ENCODE measurements at places on chromosomes 6 and 20.
A peak's percentile ranks its signal among the peaks of the same experiment; 100 is the strongest.

DNA sequence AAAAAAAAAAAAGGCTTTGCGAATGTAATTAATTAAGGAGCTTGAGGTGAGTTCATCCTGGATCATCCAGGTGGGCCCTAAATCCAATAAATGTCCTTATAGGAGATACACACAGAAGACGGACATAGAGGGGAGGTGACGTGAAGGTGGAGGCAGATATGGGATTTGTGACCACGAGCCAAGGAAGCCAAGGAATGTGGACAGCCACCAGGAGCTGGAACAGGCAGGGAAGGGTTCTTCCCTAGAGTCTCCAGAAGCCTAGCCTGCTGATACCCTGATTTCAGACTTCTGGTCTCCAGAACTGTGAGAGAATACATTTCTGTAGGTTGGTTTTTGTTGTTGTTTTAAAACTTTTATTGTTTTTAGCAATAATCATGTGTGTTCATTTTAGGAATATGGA, 6.7 kb upstream of the ATRN start:
- no peaks in the 10 kb centered on the region for H3K36me3 ChIP-seq
- DNase-seq, result no peak
- H3K27ac ChIP-seq, result no peak overlapping the region
- H3K27me3 ChIP-seq, result peaks cover 17% of the 10 kb centered on the region
- peaks cover 4% of the 10 kb centered on the region for H3K4me1 ChIP-seq

GRCh38 chr6:26105842-26106241, 18.6 kb downstream of the HFE start:
- no peaks in the 10 kb centered on the region for H3K27me3 ChIP-seq
- DNase-seq, result no peak
- H3K27ac ChIP-seq, result no peak overlapping the region
- no peaks in the 10 kb centered on the region for H3K36me3 ChIP-seq

DNA sequence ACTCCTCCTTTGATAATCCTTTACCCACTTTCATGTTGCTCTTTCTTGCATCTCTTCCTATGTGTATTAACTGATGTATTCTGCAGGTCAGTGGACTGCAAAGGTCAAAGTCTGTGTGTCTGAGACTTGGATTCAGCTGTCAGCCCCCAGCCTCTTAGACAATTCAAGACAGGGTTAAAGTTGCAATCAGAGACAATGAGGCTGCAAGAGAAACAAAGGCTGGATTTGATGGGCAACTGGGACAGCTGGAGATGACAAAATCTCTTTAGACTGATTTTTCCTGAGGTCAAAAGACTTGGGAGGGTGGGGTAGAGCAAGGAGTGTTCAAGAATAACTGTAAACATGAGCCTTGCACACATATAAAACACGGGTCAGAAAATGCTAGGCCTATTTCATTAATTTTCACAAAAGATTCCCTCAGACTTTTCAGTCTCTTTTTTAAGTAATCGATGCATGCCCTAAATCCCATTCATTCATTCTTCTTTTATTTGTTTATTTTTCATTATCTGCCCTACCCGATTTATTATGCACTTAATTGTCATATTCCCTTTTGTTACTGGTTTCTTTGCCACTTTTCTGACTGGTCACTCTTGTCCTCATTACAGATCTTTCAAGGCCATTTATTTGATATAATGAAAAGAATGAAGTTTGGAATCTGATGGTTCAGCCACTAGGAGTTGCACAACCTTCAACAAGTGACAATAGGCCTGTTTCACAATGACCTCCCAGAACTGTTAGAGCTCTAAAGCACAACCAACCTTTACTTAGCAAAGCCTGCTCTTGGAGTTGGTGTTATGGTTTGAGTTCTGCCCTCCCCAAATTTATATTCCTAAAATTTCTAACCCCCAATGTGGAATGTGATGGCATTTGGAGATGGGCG, 33.8 kb upstream of the AKAP12 start:
- H3K27me3 ChIP-seq, result no peaks in the 10 kb centered on the region
- peaks cover 8% of the 10 kb centered on the region for H3K36me3 ChIP-seq
- no peak overlapping the region for H3K4me3 ChIP-seq
- no peak overlapping the region for H3K27ac ChIP-seq

GRCh38 chr6:141562186-141562811, 570.4 kb upstream of the GJE1 start:
- H3K27me3 ChIP-seq, result no peaks in the 10 kb centered on the region
- H3K4me3 ChIP-seq, result peak overlapping the region; percentile 52
- H3K27ac ChIP-seq, result peak overlapping the region; percentile 59
- no peaks in the 10 kb centered on the region for H3K36me3 ChIP-seq
- H3K4me1 ChIP-seq, result peaks cover 25% of the 10 kb centered on the region

GRCh38 chr6:92587525-92587924, 831.8 kb downstream of the EPHA7 start:
- no peaks in the 10 kb centered on the region for H3K36me3 ChIP-seq
- H3K27me3 ChIP-seq, result no peaks in the 10 kb centered on the region
- H3K4me1 ChIP-seq, result peaks cover 27% of the 10 kb centered on the region
- no peak for DNase-seq

DNA sequence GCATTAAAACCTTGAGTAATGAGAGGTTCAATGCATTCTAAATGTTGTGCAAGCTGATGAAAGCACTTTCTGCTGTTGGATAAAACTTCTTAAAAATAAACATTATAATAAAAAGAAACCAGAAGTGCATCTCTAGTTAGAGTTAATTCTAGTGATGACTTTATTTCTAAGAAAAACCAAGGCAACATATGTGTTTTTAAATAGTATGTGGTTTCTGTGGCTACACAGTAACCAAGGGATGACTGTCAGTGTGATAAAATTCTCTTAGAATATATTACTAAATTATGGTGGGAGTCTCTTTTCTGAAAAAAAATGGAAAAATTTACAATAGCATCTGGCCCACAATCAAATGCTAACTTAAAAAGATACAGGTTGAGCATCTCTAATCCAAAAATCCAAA, 117.0 kb downstream of the ME1 start:
- peaks cover 10% of the 10 kb centered on the region for H3K36me3 ChIP-seq
- DNase-seq, result no peak
- H3K27me3 ChIP-seq, result no peaks in the 10 kb centered on the region
- no peak overlapping the region for H3K27ac ChIP-seq
- H3K4me1 ChIP-seq, result peaks cover 10% of the 10 kb centered on the region

- H3K4me1 ChIP-seq, result peaks cover 34% of the 10 kb centered on the region
- H3K36me3 ChIP-seq, result no peaks in the 10 kb centered on the region
- no peak overlapping the region for H3K27ac ChIP-seq
- no peak for DNase-seq
- H3K27me3 ChIP-seq, result peaks cover 90% of the 10 kb centered on the region
These were observed 1.6 kb downstream of the ADGRB3 start for GRCh38 chr6:68636666-68637065.

DNA sequence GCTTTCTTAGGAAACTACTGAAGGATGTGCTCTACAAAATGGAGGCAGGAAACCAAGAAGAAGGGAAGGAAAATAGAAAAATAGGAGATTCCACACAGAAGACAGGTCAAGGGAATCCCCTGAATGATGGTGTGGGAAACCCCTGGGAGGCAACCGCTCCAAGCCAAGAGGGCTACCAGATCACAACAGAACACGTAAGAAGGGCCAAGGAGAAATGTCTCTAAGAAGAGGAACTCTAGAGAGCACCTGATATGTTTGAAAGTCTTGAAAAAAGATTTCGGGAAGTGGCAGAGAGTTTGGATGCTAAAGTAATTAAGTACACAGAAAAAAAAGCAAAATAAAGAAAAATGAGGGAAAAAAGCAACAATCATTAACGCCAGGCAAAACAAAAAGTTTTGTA, 7.1 kb downstream of the KIF13A start:
- peaks cover 18% of the 10 kb centered on the region for H3K36me3 ChIP-seq
- peaks cover 20% of the 10 kb centered on the region for H3K4me1 ChIP-seq
- H3K27me3 ChIP-seq, result no peaks in the 10 kb centered on the region
- H3K27ac ChIP-seq, result peak overlapping the region; percentile 14
- no peak overlapping the region for H3K4me3 ChIP-seq
- no peak for DNase-seq

GRCh38 chr6:90709431-90709996, 122.6 kb upstream of the MAP3K7 start:
- H3K4me1 ChIP-seq, result peaks cover 21% of the 10 kb centered on the region
- H3K36me3 ChIP-seq, result no peaks in the 10 kb centered on the region
- H3K27me3 ChIP-seq, result peaks cover 2% of the 10 kb centered on the region

DNA sequence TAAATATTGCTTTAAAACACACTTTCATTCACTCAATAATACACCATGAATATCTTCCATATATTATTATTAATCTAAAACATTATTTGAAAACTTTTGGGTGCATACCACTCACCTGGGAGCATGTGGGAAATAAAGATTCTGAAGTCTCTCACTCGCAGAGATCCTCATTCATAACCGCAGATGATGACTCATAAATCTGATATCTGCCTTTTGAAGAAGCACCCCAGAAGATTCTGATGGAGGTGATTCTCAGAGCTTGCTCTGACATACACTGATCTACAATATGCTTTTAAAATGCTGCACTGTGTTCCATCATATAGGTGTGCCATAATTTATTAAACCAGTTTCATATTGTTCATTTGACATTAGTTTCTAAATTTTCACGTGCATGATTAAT, 135.0 kb upstream of the SGK1 start:
- peaks cover 32% of the 10 kb centered on the region for H3K4me1 ChIP-seq
- no peak for DNase-seq
- no peaks in the 10 kb centered on the region for H3K27me3 ChIP-seq
- H3K36me3 ChIP-seq, result no peaks in the 10 kb centered on the region

DNA sequence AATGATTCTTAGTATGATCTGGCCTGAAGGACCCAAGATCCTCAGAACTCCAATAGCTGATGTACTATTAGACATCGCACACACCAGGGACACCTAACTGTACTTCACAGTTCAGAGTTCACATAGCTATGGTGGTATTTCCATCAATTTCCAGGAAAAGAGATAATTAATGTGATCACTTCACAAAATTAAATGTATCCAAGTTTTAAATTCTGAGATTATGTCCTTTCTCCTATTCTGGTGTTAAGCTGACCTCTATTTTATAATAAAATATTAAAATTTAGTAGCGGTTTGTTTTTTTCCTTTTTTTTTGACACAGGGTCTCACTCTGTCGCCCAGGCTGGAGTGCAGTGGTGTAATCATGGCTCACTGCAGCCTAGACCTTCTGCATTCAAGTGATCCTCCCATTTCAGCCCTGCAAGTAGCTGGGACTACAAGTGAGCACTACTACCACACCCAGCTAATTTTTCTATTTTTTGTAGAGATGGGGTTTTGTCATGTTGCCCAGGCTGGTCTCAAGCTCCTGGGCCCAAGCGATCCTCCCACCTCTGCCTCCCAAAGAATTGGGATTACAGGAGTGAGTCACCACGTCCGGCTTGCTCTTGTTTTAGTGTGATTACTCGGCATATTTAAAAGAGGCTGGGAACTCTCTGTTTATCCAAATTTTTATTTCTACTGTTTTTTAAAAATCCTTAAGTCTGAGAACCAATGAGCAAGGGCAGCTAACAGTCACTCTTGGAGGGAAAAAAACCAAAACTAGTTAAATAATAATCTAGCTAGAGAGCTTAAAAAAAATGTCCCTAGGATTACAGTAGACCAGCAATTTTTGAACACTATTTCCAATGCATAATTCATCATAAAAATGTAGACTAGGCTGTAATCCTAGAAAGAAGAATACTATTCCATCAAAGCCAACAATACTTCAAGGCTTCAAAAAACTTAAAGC, 16.0 kb downstream of the KIF13A start:
- peaks cover 35% of the 10 kb centered on the region for H3K4me1 ChIP-seq
- no peak for DNase-seq
- H3K36me3 ChIP-seq, result peaks cover 4% of the 10 kb centered on the region
- H3K4me3 ChIP-seq, result no peak overlapping the region

DNA sequence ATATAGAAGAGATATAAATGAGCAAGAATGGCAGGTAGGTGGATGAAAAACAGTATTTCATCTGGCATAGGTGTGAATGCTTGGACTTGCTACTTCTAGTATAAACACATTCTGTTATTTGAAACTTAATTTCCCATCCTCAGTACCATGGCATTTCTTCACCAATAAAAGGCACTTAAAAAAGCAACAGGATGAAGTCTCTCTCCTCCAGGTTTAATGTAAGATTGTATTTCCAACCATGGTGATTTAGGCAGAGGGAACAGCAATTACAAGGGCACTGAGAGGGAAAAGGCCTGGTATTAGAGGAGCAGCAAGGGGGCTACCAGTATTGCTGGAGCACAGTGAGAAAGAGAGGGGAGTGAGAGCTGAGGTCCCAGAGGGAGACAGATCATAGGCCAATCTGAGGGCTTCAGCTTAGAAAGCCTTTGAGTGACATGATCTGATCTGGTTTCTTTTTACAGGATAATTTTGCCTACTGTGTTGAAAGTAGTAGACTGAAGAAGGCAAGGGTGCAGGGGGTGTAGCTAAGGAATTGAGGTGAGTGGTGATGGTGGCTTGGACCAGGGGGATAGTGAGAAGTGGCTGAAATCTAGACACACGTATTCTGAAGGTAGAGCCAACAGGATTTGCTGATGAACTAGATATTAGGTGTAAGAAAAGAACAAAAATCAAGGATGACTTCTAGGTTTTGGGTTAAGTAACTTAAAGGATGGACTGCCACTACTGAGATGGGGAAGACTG, 67.8 kb upstream of the SMIM29 start:
- peaks cover 54% of the 10 kb centered on the region for H3K4me1 ChIP-seq
- no peak for DNase-seq
- peaks cover 2% of the 10 kb centered on the region for H3K36me3 ChIP-seq
- no peaks in the 10 kb centered on the region for H3K27me3 ChIP-seq
- H3K4me3 ChIP-seq, result no peak overlapping the region

DNA sequence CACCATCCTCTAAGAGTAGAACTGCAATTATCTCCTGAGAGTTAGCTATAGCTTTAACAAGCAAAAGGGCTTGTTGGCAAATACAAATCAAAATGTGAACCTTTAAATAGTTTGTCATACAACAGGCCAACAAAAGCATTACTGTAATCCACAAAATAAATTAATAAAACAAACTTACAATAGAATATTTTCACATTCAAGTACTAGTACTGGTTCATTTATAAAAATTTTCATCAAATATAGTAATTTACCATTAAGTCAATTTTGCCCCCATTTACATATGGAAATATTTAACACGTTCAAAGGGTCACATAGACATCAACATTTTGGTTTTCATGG, 9.4 kb downstream of the RBM39 start:
- DNase-seq, result no peak
- peaks cover 24% of the 10 kb centered on the region for H3K36me3 ChIP-seq
- peaks cover 24% of the 10 kb centered on the region for H3K4me1 ChIP-seq
- H3K27me3 ChIP-seq, result no peaks in the 10 kb centered on the region
- no peak overlapping the region for H3K4me3 ChIP-seq
- no peak overlapping the region for H3K27ac ChIP-seq

- H3K4me1 ChIP-seq, result peaks cover 13% of the 10 kb centered on the region
- DNase-seq, result no peak
- no peak overlapping the region for H3K27ac ChIP-seq
- no peak overlapping the region for H3K4me3 ChIP-seq
- peaks cover 15% of the 10 kb centered on the region for H3K36me3 ChIP-seq
These were observed 97.5 kb downstream of the PTPRK start for GRCh38 chr6:128422871-128423270.

DNA sequence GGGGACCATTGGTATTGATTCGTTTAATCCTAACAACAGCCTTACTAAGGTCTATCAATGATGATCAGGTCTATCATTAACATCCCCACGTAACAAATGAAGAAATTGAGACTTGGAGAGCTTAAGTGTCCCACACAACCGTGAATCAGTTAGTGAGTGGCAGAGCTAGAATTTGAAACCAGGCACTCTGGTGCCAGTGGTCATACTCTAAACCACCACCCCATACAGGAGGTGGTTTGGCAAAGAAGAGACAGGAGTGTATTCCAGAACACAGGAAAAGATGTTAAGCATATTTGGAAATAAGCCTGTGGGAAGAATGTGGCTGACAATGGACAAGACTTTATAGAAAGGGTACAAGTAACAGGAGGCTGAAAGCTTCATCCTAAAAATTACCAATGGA, 35.7 kb upstream of the MARCKS start:
- no peak overlapping the region for H3K27ac ChIP-seq
- DNase-seq, result no peak
- peaks cover 7% of the 10 kb centered on the region for H3K4me1 ChIP-seq
- no peaks in the 10 kb centered on the region for H3K27me3 ChIP-seq
- H3K4me3 ChIP-seq, result no peak overlapping the region

All from mesothelial cell of epicardium (in vitro differentiated cells).